Endodermal cell (in vitro differentiated cells): ENCODE measurements at places on chromosomes 1 and 21.

DNA sequence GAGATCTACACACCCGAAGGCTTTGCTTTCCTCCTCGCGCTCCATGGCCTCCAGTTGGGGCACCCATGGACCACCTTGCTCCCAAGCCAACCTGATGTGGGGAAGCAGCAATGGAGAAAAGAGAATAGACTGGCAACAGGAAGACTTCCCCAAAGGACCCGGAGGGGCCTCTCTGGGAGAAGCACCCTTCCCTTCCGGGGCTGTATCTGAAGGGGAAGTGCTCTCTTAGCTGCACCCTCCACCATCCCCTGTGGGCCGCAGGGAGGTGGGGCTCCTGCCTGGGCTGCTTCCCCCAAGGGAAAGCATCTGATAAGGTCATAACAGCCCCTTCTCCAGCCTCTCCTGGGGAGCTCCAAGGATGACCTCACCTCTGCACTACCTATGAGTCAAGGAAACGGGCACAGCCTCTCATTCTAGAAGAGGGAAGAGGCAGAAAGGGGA lies 100.2 kb downstream of the RIPK4 start:
- DNase-seq: no peak

GRCh38 chr21:34320011-34320410 lies 43.8 kb upstream of the KCNE2 start:
- DNase-seq: no peak

- DNase-seq: peak; percentile 16
Measured at GRCh38 chr1:29635501-29636263, 399.4 kb downstream of the PTPRU start.

GRCh38 chr1:72278461-72278860 lies 3.9 kb downstream of the NEGR1 start:
- DNase-seq: no peak

DNA sequence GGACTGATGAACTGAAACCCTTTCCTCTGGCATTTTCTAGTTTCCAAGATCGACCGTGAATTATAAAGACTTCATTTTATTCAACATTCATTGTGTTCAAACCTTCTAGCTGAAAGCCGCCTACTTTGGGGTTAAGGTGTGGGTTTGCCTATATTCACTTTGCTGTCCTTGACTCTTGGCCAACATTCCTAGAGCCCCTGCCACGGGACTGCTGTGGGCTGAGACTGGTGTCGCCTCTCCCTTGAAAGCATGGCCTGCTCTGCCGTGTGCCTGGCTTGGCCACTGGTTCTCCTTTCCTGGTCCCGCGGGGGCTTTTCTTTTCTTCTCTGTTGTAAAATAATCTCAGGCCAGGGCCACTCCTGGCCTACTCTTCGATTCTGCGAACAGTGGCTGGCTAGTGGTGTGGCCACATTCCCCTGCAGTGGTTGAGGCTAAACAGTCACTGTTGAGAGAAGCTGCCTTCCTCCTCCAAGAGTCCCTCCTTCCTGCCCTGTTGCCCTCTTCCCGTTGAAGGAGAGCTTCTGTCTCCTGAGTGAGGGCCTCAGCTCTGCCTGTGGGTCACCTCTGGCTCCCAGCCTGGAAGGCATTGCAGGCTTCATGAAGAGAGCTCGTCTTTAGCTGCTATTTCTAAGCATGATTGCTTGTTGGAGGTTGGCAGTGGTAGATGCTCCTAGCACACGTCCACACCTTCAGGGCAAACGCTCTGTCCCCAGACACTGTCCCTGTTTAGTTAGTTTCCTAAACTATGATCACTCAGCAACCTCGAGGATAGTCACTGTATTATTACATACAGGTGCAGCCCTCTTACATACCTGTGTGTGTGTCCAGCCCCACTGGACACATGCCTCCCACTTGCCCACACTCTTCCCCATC lies 80.5 kb downstream of the GALNT2 start:
- no peak for DNase-seq

GRCh38 chr1:198919667-198920398 lies 281.0 kb downstream of the PTPRC start:
- DNase-seq: no peak

- DNase-seq: no peak
Measured at GRCh38 chr1:102732927-102733326, 375.4 kb downstream of the COL11A1 start.

GRCh38 chr1:75396260-75396659 lies 214.7 kb downstream of the SLC44A5 start:
- no peak for DNase-seq

GRCh38 chr1:183898001-183898396 lies 93.1 kb downstream of the RGL1 start:
- DNase-seq: no peak

DNA sequence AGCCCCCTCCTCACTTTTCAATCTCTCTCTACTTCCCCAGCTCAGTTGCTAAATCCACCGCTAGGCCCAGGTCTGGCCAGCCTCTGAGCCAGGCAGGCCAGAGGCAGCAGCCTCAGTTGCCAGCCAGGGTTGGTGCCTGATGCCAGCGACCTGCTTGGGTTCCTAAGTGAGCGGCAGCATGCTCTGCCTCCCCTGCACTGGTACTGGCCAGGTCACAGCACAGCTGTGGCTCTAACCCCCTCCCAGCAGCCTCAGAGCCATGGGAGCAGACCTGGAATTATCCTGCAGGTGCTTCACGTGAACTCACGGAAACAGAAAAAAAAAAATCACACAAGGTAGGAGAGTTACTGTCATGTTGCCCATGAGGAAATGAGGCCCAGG lies 82.5 kb upstream of the ATF3 start:
- no peak for DNase-seq

DNA sequence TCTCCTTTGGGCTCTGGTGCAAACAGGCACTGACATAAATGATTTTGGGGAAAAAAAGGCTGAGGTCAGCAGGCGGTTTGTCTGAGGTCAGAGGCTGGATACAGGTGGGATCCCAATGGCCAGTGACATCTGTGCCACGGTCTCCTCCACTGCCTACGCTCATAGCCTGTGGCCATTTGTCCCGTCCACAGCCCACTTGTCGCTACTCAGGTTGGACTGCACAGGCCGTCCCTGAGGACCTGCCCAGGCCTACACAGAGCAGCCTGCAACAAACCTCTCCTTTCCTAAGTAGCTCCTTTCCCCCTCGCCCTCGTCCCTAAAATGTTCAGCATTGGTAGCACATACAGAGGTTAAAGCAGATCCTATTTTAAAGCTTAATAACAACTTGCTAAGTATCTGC lies 150.7 kb downstream of the ZBTB18 start:
- no peak for DNase-seq

GRCh38 chr1:157091668-157092273 lies 7.8 kb downstream of the ETV3L start:
- no peak for DNase-seq

DNA sequence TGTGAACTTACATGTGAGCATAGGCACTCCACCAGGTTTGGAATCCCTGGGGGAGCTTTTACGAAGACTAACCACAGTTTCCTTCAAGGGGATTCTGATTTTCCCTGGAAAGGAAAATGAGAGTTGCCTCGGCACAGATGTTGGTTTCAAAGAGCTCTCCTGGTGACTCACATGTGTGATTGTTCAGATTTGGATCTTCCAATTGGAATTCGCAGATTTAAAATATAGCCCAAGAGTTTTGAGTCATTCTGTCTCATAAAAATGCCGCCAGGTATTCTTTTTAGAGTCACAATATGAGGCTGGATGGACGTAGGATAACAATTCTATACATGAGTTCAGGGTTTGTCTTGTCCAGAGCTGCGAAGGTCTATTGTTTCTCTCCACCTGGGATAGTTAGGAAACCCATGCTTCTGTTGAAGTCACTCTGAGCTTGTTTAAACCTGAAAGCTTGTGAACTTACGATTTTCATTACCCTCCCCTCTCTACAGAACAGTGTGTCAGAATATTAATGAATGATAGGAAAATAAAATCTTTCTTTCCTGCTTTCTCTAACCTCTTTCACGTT lies 64.9 kb downstream of the TGFB2 start:
- no peak for DNase-seq

- DNase-seq: no peak
Measured at GRCh38 chr1:222557148-222557547, 9.2 kb upstream of the HHIPL2 start.

DNA sequence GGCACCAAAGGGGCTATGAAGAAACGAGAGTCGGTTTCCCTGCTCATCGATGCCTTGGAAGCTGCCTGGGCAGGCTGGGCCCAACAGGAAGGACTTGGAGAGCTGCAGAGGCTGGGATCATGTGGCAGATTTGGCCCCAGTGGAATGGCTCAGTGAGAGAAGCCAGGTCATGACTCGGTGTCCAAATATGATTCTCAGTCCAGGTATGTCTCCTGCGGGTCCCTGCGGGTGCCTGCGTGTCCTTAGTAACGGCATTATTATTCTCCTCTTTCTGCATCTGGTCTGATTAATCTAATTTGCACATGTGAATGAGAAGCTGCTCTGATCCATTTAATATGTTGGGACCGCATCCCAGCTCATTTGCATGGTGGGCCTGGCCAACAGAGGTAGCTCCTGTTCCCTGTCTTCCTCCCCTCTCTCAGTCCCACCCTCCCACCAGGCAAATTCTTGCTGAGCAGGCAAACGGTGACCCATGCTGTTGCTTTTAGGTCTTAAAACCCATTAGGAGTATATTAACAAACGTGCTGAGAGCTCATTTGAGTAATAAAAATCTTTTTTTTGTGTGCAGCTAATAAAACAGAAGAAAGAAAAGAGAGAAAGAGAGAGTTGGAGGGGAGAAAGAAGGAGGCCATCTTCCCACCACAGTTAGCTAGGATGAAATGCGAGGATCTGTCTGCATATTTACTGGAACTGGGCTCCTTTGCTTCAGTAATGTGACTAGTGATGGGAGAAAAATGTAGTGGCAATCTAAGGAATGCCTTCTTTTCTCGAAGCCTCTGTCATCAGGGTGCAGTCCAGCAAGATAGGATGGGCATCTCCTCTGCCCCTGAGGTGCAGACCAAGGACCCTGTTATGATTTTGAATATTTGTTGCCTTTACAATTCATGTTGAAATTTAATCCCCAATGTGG lies 133.5 kb downstream of the HMGB4 start:
- DNase-seq: no peak

- peak; percentile 39 for DNase-seq
Measured at GRCh38 chr1:53371851-53372250, 44.0 kb upstream of the LRP8 start.

DNA sequence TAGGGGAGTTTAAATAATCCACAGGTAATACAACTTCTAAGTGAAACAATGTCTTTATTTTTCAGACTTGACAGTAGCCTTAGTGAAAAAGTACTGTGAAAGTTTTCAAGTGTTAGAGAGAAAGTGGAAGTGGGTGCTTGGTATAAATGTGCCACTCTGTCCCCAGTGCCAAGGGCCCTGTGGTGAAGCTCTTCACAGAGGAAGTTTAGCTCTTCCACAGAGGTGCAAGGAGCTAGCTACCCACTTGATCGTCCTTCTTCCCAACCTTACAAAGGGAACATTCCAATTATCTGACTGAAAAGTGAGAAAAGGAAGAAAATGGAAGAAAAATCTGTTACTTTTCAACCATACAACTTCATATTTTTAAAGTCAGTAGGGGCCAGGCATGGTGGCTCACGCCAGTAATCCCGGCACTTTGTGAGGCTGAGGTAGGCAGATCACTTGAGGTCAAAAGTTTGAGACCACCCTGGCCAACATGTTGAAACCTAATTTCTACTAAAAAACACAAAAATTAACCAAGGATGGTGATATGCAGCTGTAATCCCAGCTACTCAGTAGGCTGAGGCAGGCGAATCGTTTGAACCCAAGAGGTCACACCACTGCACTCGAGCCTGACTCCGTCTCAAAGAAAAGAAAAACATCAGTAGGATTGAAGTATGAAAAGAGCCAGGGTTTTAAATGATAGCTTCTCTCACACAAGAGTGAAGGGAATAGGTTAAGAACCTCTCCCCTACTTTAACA lies 41.0 kb upstream of the PTPRC start:
- no peak for DNase-seq

- DNase-seq: no peak
Measured at GRCh38 chr1:202234331-202235002, 40.9 kb downstream of the LGR6 start.

DNA sequence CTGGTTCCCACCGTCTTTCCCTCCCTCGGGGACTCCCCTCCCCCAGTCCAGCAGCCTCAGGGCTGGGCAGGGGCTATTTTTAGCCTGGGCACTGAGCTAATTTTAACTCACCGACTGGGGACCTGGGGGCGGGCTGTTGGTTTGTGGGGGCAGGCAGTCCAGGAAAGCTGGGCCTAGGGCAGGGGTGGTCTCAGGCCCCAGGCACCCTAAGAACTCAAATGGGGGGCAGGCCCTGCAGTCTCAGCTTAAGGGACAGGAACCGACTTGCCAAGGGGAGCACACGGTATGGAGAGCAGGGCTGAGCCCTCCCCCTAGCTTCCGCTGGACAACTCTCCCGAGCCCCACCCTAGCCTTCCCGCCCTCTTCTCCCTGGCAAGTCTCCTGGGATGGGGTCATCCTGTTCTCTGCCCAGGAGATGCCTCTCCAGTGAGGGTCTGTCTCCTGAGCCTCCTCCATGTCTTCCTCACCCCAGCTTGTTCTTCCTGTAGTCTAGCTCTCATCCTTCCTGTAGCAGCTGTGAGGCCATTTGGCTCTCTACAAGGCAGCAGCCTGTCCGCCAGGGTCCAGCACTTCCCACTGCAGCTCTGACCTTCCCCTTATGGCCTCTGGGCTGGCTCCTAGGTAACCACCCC lies 10.1 kb downstream of the MEF2D start:
- peak; percentile 78 for DNase-seq

GRCh38 chr1:62229932-62230331 lies 35.3 kb downstream of the L1TD1 start:
- peak; percentile 37 for DNase-seq

DNA sequence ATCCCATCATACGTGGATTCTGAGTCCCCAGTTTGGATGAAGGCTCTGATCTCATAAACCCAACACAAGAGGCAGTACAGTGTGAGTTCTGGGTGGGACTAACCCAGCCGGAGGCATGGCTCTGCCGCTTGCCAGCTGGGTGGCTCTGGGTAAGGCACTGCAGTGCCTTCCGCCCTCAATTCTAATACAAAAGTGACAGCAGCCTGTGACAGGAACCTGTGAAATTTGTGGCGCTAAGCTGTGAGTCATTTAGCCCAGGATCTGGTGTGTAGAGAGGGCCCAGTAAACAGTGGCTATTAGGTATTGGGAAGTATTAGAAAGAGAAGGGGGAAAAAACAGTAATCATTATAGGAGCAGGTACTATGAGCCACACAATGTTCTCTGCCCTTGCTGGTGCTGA lies 23.3 kb downstream of the HSPG2 start:
- no peak for DNase-seq

DNA sequence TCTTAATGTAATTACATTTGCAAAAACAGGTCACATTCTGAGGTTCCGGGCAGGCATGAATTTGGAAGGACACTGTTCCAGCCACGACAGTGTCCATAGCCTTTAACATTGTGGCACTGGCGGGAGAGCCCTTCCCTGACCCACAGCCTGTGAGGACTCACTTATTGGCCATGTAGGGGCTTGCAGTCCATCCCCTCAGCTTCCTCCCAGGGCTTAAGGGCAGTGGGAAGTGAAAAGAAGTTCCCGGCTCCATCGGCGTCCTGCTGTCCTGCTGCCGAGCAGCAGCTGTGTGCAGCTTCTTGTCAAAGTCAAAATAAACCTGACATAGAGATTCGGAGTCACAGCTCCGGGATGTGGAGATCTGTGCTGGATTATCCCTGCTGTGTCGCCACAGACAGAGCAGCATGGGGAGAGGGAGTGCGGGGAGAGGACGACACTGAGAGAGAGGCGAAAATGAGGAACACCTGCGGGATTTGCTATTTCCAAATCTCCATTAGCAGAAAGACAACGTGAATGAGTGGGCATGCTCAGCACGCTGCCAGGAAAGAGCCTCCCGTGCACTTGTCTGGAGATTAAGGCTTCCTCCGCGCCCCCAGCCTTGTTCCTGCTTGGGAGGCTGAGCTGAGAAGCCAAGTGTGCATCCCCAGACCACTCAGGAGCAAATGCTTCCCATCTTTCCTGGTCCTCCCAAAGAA lies 260.3 kb downstream of the ASTN1 start:
- no peak for DNase-seq
